Spinal cord (tissue), 10 donors: ENCODE measurements at places on chromosomes 4 and X.

DNA sequence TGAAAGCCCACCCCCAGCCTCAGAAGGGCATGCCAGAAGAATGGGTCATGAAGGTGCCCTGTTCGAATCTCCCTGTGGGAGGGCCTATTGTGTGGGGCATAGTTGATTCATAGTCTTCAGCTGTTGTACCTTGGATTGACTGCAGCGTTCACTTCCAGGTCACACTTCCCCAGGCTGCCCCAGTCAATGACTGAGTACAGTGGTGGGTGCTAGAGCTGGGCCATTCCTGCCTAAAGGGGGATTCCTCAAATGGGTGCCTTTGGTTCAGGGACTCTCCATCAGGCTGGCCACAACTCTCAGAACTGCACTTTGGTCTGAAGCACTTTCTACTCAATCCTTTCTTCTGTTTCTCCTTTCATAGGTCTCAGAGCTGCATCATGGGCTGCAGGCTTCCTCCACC is 35.0 kb upstream of the RASGEF1B start:
- no peak overlapping the region for H3K27ac ChIP-seq
- no peaks in the 10 kb centered on the region for H3K27me3 ChIP-seq
- H3K4me3 ChIP-seq, result no peak overlapping the region
- H3K36me3 ChIP-seq, result no peaks in the 10 kb centered on the region
- DNase-seq, result no peak

- no peaks in the 10 kb centered on the region for H3K36me3 ChIP-seq
- H3K4me1 ChIP-seq, result peaks cover 19% of the 10 kb centered on the region
- H3K27ac ChIP-seq, result no peak overlapping the region
- no peak overlapping the region for H3K4me3 ChIP-seq
- DNase-seq, result no peak
- no peaks in the 10 kb centered on the region for H3K27me3 ChIP-seq
Measured at GRCh38 chr4:8320386-8320750, 50.8 kb downstream of the HTRA3 start.

- no peaks in the 10 kb centered on the region for H3K36me3 ChIP-seq
- H3K27me3 ChIP-seq, result peaks cover 8% of the 10 kb centered on the region
- DNase-seq, result no peak
- H3K4me3 ChIP-seq, result no peak overlapping the region
- peaks cover 9% of the 10 kb centered on the region for H3K4me1 ChIP-seq
Measured at GRCh38 chrX:69070949-69071650, 94.2 kb downstream of the PJA1 start.

DNA sequence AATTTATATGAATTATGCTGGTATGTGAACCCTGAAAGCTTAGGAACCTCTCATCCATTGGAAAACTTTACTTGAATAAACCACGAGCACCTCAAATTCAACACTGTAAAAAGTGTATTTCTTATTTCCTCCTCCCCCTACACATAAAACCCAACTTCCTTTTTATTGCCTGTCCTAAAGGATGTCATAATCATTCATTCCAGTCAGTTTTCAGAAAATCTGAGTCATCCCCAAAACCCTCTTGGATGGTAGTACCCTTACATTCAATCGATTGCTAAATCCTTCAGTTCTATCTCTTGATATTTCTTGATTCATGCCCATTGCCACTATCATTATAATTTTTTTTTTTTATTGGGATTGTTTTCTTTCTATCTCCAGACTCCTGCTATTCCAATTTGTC is 91.1 kb upstream of the ATP8A1 start:
- no peaks in the 10 kb centered on the region for H3K27me3 ChIP-seq
- no peak overlapping the region for H3K4me3 ChIP-seq
- H3K4me1 ChIP-seq, result no peaks in the 10 kb centered on the region
- no peak overlapping the region for H3K27ac ChIP-seq
- no peaks in the 10 kb centered on the region for H3K36me3 ChIP-seq

- no peak overlapping the region for H3K4me3 ChIP-seq
- H3K36me3 ChIP-seq, result no peaks in the 10 kb centered on the region
- no peak overlapping the region for H3K27ac ChIP-seq
- H3K27me3 ChIP-seq, result no peaks in the 10 kb centered on the region
- no peak for DNase-seq
Measured at GRCh38 chr4:181756451-181757095, 486.6 kb upstream of the TENM3 start.

GRCh38 chr4:89070041-89070440 is 13.1 kb upstream of the FAM13A start:
- H3K27ac ChIP-seq, result no peak overlapping the region
- H3K4me1 ChIP-seq, result no peaks in the 10 kb centered on the region
- no peak for DNase-seq
- H3K36me3 ChIP-seq, result no peaks in the 10 kb centered on the region
- no peak overlapping the region for H3K4me3 ChIP-seq
- H3K27me3 ChIP-seq, result no peaks in the 10 kb centered on the region

DNA sequence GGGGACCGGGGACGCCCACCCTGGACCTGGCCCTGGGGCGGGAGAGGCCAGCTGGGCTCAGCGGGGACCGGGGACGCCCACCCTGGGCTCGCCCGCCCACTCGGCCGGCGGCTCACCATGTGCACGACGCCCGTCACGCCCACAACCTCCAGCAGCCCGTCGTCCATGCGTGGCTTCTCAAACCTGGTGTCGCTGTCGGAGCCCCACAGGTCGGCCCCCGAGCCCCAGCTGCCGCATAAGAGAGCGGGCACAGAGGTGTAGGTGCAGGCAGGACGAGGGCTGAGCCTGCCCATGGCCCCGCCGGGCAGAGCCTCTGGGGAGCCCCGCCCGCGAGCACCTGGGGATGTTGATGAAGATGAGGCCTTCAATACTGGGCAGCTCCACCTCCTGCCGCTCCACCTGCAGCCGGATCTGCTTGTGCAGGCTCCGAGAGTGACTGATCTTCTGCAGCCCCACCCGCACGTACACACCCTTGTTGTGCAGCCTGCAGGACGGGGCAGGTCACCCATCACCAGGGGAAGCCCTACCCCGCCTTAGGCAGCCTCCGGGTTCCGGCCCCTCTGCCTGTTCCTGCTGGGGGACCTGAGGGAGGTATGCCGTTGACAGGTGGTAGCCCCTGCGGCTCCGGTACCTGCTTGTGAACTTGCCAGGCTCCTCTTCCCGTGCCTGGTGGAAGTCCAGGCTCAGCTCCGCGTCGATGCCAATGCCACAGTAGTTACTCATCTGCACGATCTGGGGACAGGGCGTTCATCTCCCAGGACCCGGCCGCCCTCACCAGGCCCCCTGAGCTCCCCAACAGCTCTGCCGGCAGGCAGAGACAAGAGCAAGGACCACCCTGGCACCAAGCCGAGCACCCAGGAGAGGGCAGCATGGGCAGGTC is 11.8 kb downstream of the DGKQ start:
- H3K27me3 ChIP-seq, result no peaks in the 10 kb centered on the region
- peaks cover 100% of the 10 kb centered on the region for H3K36me3 ChIP-seq
- H3K4me1 ChIP-seq, result no peaks in the 10 kb centered on the region
- H3K27ac ChIP-seq, result no peak overlapping the region

DNA sequence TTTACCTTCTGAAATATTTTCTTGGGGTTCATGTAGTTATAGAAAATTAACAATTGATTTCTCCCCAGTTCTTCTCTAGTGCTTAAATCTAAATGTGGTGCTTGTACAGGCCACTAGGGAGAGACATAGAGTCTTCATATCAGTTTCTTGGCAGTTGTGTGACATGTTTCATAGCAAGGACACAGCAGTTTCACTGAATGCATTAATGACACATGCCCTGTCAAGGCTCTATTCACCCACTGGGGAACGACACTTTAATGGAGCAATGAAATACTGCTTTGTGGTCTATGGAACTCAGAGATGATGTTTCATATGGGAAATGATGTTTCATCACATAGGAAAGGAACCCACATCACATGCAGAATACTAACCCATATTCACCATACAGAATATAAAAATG is 2.8 kb downstream of the VEGFC start:
- DNase-seq, result peak; percentile 64
- H3K36me3 ChIP-seq, result no peaks in the 10 kb centered on the region
- H3K4me3 ChIP-seq, result no peak overlapping the region

- no peaks in the 10 kb centered on the region for H3K4me1 ChIP-seq
- no peaks in the 10 kb centered on the region for H3K27me3 ChIP-seq
- H3K4me3 ChIP-seq, result no peak overlapping the region
- no peak for DNase-seq
- no peak overlapping the region for H3K27ac ChIP-seq
- H3K36me3 ChIP-seq, result no peaks in the 10 kb centered on the region
Measured at GRCh38 chr4:174071595-174071994, 211.9 kb downstream of the FBXO8 start.

DNA sequence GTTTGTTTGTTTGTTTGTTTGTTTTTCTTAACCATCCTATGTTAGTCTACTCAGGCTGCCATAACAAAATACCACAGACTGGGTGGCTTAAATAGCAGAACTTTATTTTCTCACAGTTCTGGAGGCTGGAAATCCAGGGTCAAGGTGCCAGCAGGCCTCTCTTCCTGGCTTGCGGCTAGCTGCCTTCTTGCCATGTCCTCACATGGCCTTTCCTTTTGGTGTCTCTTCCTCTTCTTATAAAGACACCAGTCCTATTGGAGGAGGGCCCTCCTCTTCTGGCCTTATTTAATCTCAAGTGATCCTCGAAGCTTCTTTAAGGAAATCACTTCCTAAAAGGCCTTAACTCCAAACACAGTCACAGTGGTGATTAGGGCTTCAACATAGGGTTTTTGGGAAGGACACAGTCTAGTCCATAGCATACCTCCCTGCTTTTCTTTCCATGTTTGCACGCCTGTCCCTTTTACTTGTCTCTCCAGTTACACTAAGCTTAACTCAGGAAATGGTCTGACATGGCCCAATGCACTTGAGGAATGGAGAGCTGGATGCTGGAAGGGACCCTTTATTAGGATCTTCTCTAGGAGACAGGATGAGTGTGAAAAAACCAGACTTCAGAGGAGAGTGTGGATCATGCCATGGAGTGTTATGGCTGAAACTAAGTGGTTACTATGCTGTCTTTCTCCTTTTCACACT is 36.0 kb upstream of the MGST2 start:
- DNase-seq, result no peak
- no peak overlapping the region for H3K27ac ChIP-seq
- peaks cover 2% of the 10 kb centered on the region for H3K27me3 ChIP-seq
- no peak overlapping the region for H3K4me3 ChIP-seq
- no peaks in the 10 kb centered on the region for H3K36me3 ChIP-seq

GRCh38 chr4:156362581-156362980 is 408.9 kb upstream of the CTSO start:
- no peak overlapping the region for H3K27ac ChIP-seq
- no peaks in the 10 kb centered on the region for H3K27me3 ChIP-seq
- H3K4me1 ChIP-seq, result no peaks in the 10 kb centered on the region
- no peak overlapping the region for H3K4me3 ChIP-seq
- H3K36me3 ChIP-seq, result no peaks in the 10 kb centered on the region

DNA sequence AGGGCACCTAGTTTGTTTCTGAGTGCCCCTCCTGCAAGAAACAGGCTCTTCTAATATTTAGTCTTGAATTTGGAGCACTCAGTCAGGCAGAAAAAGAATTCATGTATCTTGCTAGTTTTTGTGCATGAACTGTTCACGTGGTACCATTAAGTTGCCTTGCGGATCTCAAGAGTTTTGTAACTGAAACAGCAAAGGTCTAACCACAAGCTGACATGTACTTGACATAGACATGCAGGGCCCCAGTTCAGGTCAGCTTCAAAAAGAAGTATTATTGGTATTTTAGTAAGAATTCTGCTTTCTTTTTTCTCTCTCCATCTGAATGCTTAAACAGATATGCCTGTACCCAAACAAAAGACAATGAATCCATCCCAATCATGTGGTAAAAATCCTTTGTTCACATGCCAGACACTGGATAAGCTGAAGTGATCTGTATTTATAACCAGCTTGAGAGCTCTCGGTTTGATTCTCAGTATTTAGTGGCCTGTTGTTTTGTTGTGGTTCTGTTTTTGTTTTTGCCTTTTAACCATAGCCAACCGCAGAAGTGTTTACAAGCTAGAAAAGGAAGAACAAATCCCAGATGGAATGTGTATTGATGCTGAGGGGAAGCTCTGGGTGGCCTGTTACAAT is 13.0 kb downstream of the RGN start:
- H3K27ac ChIP-seq, result no peak overlapping the region
- H3K4me1 ChIP-seq, result no peaks in the 10 kb centered on the region
- H3K4me3 ChIP-seq, result no peak overlapping the region
- H3K27me3 ChIP-seq, result peaks cover 10% of the 10 kb centered on the region

DNA sequence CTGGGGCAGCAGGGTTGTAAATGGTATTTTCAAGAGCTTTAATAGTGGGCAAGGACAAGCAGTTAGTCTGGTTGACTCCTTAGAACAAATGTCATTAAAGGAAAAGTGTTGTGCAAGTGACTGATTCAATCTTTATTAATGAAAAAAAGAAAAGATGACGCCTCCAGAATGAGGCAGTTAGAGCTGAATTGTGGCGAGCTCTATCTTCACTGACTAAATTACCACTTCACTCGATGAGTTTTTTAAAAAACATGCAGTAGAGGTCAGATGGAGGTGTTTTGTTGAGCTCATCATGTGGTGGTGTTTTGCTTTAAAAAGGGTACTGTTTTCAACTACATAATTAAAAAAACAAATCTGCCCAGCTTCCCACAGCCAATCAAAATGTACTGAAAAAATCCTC is 28.1 kb upstream of the TENM3 start:
- no peaks in the 10 kb centered on the region for H3K4me1 ChIP-seq
- H3K27ac ChIP-seq, result no peak overlapping the region
- H3K36me3 ChIP-seq, result no peaks in the 10 kb centered on the region
- DNase-seq, result no peak
